HCT116 (cell line): ENCODE measurements at places on chromosomes 7 and 10.

DNA sequence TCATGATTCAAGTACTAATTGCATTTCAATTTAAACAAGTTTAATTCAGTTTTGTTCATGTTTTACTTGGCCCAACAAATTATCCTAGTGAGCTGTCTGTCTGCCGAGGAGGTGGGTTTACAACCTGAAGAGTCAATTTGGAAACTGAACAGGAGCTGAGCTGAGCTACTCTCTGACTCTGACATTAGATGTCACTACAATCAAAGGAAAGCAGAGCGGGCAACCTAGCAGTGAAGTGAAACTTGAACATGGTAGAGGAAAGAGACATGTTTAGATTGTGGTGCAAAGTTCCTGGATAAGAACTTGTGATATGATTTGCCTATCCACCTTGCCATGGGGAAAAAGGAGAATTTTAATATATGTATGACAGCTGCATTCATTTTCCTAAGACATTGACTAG lies 9.6 kb upstream of the AGR3 start:
- peak; percentile 7 for DNase-seq

DNA sequence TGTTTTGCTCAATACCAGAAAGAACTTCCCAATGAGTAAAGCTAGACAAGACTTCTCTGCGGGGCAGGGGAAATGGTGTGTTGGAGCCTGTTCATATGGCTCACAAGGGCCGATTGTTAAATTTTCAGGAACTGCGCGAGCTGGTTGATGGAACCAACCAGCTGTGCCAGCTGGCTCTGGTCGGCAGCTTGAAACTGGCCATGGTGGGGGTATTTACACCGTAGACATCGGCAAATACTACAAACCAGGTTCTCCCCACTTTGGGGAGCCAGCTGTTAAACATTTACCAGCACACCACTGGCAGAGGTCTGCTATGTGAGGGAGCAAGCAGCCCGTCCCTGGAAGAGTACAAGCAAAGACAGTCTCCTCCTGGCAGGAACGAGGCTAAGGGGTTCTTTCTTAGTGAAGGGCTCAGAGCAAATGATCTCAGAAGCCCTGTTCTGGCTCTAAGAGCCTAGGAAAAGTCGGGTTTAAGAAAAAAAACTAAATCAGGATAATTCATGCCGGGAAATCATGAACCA lies 8.8 kb upstream of the ZMIZ1 start:
- DNase-seq: no peak

GRCh38 chr7:115707258-115708012 lies 323.1 kb downstream of the TFEC start:
- peak; percentile 66 for DNase-seq

- no peak for DNase-seq
Observed at GRCh38 chr7:111363099-111363498, 199.2 kb downstream of the IMMP2L start.

GRCh38 chr7:130875265-130875741 lies 141.3 kb upstream of the KLF14 start:
- no peak for DNase-seq

DNA sequence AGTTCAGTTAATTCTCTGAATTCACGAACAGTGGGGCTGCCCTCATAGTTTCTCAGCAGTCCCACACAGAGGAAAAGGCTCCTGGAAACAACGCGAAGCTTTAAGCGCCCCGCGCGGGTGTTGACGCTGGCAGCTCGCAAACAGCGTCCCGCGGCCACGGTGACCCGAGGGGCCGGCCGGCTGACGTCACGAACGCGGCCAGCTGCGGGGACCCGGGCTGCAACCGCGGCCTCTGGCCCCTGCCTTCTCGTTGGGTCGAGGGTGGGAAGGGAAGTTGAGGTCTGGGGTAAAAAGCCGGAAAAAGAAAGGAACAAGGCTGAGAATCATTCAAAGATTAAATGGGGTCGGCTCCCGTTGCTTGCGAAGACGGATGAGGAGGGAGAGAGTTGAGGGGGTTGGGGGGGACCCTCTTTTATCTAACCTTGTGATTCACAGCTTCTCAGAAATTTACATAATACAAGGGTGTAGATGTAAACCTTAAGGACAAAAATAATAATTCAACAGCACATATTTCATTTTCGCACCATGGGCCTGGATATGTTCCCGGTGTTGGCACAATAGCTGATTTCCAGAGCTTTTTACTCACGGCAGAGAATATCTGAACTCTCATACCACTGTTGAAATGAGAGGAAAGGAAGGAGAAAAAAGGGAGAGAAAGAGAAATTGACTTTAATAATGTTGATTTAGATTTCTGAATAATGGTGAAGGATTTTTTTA lies 7.3 kb upstream of the FEZF1 start:
- no peak for DNase-seq
